ENCODE measurements at places on chromosomes 12 and 14.

GRCh38 chr12:103503546-103504480 lies 8.0 kb upstream of the C12orf42 start:
- DNase-seq = no peak

DNA sequence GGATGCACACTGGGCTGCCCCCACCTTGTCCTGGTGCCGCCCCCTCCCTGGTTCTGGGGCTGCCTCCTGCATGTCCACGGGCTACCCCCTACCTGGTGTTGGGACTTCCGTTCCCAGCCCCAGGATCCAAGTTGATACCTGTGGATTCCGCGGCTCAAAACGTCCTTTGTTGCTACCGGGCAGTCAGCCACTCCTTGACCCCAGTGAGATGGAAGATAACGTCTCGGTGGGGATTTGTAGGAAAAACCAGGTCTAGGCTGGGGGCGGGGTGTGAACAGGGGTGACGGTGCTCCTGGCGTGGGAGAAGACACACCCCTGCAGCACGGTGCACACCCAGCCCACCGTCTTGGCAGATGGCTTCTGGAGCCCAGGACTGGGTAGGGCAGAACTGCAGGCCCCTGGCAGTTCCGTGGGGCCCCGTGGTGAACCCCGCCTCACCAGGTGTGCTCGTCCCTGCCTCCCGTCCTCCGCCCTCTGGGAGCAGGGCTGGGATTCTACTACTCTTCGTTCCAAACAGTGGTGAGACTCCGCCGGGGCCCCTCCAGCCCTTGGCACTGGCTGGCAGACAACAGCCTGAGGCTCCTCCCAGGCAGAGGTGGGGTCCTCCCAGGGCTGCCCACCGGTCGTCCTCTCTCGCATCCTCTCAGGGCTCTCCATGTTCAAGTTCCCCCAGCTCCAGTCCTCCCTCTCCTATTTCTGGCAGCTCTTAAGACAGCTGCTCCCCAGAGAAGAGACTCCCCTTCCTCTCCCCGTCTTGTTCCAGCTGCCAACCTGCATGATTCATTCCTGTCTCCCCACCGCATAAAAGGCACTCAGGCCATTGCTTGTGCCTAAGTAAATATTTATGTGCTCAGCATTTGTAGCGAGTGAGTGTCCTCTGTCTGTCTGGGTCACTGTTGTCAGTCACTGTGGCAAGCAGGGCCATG lies 75.5 kb downstream of the FBXL14 start:
- DNase-seq = peak; percentile 32

GRCh38 chr12:728781-729180 lies 23.6 kb upstream of the WNK1 start:
- DNase-seq = no peak

GRCh38 chr12:107525063-107525718 lies 160.4 kb upstream of the PWP1 start:
- DNase-seq = no peak

DNA sequence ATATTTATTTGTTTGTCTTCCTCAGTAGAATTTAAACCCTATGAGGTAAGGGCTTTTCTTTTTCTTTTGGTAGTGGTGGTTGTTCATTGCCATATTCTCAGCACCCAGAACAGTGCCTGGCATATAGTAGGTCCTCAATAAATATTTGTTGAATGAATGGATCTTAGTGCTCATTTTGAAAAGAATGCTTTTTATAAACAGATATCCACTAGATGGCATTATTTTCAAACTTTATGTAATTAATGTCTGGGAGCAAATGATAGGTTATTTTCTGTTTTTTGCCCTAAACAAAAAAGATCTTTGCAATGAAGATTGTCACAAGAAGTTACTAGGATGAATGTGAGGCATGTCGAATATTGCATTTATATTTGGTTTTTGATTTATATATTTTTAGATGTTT lies 64.1 kb downstream of the RAD51B start:
- peak; percentile 60 for DNase-seq
